ENCODE measurements at places on chromosomes 1 and 21.

- no peak for DNase-seq
Observed at GRCh38 chr1:213163278-213163711, 112.3 kb downstream of the RPS6KC1 start.

GRCh38 chr1:205263580-205264190 is 35.9 kb downstream of the TMCC2 start:
- DNase-seq = no peak

DNA sequence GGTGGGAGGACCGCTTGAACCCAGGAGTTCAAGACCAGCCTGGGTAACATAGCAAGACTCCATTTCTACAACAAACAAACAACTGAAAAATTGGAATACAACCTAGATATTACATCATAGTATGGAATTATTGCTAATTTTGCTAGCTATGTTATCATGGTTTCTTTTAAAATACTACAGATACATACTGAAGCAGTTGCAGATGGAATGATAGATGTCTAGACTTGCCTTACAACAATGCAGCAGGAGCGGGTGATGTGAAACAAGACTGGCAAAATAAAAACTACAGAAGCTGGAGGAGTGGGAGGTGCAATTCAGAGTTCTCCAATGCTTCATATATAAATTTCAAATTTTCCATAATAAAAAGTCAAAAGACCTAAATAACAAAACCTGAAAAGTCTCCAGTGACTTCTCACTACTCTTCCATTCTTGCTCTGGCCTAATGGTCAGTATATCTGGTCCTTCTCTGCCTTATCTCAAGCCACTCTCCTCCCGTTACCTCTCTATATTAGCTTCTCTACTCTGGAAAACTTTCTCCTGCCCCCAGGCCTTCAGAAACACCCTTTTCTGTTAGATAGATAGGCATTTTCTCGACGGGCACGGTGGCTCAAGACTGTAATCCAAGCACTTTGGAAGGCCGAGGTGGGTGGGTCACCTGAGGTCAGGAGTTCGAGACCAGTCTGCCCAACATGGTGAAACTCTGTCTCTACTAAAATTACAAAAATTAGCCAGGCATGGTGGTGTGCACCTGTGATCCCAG is 28.5 kb upstream of the TMEM200B start:
- no peak for DNase-seq

GRCh38 chr1:55052221-55053142 is 13.1 kb downstream of the PCSK9 start:
- DNase-seq = no peak

DNA sequence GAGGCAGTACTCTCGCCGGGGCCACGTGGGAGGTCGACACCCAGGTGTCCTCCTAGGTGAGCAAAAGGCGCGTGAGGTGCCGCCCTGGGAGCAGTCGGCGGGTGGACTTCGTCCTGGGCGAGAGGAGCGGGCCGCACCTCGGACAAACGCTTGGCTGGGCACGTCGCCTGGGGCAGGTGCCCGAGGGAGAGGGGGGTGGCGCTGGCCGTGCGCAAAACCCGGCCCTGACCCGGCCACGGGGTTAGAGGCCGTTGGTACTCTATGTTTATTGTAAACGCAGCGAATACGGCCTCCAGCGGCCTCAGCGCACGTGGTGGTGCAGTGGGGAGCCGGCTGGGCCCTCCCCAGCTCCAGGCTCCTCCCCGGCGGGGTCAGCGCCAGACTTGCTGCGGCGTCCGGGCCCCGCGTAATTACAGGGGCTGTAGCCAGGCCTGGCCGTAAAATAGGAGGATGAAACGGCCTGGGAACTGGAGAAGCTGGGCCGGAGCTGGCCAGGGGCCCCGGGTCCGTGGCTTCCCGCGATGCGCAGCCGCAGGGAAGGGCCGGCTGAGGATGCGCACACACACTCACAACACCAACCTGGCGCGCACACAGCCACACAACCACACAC is 1.6 kb upstream of the EFNA1 start:
- DNase-seq = peak; percentile 62
